Neural crest cell (in vitro differentiated cells): ENCODE measurements at places on chromosomes 2 and 18.

DNA sequence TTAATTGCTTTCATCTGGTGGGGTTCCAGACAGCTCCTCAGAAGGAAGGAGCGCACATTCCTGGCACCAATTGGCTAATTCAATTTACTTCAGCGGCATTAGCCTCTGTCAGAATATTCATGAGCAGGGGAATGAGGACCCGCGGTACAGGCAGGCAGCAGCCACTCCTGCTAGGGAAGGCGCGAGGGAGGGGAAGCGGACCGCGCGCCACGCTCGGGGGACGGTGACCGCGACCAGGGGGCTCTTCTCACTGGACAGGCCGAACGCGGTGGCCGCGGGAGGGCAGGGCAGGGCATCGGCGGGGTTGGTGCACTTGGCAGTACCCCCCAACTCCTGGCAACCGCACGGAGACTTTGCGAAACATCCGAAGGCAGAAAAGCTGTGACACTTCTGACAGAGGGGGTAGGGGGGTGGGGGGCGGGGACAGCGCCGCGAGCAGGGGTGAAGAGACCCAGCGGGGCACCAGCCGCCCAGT lies at the start of gene CDH20:
Gene CDH20 (plus strand): TSS at position 160 of the 475 bp plus-strand sequence.
- peak; percentile 33 for DNase-seq

DNA sequence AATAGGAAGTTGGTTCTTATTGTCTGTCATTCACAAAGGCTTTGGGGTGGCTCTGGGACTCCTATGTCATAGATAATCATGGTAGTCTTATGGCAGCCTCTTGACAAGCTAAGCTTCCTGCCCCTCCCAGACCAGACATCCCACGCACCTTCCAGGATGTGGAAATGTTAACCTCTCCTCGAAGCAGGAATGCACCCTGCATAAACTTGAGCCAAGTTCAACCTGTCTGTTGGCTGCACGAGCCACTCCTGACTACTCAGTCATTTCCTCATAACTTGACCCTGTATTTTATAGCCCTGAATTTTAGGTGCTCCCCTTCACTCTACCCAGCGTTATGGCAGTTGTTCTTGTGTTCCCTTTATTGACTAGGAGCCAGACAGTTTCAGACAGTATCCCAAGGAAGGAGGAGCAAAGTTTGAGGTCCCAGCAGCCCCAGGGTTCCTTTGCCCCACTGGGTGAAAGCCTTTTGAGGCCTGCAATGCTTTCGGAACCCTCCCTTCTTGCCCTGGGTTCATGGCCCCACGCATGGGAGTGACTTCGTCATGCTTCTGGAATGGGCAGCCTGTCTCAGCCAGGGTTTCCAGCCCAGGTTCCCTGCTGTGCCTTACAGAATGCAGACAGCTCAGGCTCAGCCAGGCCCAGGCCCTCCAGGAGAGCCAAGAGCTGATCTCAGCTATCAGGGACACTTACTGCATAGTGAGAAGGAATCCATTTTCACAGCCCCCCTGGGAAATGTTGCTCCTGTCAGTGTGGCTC lies 15.6 kb upstream of the INO80C start:
- no peak for DNase-seq

GRCh38 chr2:103615611-103616105 lies 853.8 kb downstream of the TMEM182 start:
- no peak for DNase-seq

GRCh38 chr2:172336681-172337080 lies 90.7 kb upstream of the ITGA6 start:
- DNase-seq = no peak

- no peak for DNase-seq
Observed at GRCh38 chr2:234172066-234172465, 121.6 kb downstream of the SPP2 start.

DNA sequence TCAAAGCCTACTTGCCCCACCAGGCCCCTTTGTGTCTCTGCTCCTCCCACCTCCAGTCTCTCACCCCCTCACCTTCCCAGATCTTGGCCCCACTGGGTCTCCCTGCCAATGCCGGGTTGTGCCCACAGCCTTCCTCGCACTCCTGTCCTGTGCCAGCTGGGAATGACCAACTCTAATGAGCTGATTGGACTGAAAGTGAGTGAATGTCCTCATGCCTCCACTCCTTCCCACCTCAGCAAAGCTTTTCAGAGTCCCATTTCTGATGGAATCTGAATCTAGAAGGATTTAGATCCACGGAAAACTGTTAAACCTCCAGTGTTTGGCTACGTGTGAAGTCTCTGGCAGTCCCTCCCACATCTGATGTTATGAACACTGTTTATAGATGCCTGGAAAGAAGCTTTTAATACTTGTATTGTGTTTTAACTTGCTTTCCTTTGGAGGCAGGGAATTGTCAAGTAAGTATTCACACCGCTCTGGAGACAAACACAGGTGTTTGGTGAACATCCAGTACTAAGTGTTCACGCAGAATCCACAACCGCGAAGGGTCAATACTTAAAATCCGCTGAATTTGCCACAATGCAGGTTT lies 103.9 kb downstream of the RTN4 start:
- DNase-seq = no peak

- DNase-seq = no peak
Observed at GRCh38 chr18:38520786-38521185, 955.2 kb upstream of the CELF4 start.

DNA sequence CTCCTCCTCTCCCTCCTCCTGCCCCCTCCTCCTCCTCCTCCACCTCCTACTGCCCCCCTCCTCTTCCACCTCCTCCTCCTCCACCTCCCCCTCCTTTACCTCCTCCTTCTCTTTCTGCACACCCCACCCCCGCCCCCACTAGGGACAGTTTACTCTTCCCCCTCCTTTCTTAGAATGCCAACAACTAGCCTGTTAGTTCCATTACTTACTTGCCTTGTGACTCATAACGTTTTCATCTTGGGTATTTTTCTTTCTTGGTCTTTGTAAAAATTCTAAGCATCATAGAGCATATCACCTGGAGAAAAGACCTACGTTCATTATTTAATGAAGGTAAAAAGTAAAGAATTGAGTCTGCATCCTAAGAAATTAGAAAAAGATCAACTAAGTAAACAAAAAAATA lies 165.3 kb downstream of the NEDD4L start:
- no peak for DNase-seq

DNA sequence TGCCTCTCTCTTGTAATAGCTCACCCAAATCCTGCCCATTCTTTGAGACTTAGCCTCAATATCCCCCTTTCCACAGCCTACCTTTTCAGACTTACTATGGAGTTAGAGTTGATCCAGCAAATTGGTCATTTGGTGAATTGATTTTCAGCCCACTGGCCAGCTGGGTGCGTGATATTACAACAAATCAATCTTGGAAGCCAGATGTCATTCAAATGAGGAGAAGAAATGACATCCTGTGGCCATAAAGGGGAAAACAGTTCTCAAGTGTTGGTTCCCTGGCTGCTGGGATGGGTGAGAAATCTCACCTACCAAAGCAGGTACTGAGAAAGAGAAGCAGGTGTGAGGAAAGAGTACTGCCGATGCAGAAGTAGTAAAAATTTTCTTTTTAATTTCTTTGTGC lies 36.7 kb upstream of the FOXI3 start:
- DNase-seq = no peak

DNA sequence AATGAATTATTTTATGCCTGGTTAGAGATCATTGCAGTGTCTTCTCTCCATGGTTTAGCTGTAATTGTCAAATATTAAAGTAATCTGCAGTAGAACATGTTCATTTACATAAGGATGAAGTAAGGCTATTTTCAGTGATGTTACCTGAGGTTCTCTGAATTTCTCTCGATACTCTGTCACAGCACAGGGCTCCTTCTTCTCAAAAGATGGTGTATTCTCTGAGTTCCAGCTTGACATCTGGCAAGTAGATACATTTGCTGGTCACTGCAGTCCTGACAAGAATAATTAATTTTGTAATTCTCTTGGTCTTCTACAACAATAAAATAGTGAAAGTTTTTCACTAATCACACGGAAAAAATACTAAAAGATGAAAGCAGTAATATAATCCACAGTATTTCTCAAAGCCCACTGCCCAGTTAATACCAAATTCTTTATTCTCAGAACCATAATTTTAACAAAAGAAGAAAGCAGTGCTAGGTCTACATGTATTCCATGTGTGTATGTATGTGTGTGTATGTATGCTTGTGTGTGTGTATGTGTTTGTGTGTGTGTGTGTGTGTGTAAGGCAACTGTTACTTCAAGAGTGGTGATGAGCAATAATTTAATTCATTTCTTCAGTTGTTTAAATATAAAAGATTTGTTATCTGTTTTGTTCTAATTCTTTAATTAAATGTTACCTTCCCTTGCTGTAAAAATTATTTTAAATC lies 1165.5 kb upstream of the SLC39A10 start:
- no peak for DNase-seq

DNA sequence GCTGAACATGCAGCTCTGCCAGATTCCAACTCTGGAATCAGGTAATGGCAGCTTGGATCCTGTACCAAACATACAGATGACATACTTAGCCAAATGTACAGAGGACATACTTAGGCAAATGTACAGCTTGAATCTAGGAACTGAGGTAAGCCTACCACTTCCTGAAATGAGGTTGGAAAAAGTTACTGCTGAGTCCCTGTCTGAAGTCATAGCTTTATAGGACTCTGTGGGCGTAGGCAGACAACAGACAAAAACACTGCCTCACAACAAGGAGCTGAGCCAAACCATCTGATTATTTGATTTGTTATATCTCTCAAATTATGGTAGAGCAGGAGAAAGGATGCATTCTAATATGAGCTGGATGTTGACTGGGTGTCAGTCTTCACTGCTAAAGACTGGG lies 290.2 kb upstream of the TCF4 start:
- DNase-seq = no peak

GRCh38 chr2:133484106-133484505 lies 84.2 kb downstream of the NCKAP5 start:
- DNase-seq = no peak

GRCh38 chr2:20186078-20186854 lies 38.7 kb downstream of the SDC1 start:
- no peak for DNase-seq

- no peak for DNase-seq
Observed at GRCh38 chr2:23524261-23524706, 139.3 kb downstream of the KLHL29 start.

- DNase-seq = peak; percentile 90
Observed at GRCh38 chr2:70994699-70995425, at the start of gene TEX261. TEX261 (minus strand) TSS chr2:70994873; CDS start chr2:70994757, 116 bp downstream.

DNA sequence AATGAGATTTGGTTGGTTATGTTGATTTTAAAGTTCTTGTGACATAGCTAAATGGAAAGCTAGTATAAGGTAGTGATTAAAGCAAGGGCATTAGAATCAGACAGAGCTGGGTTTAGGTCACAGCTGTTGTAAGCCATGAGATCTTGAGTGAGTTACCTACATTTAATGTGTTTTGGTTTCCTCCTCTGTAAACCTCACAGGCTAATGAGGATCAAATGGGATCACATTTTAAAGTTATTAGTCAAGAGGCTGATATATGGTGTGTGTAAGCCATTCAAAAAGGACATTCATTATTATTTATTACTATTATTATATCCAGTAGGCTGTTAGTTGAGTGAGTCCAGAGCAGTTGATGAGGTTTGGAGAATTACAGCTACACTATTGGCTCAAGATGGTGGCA lies 416.2 kb downstream of the IRS1 start:
- DNase-seq = no peak

- no peak for DNase-seq
Observed at GRCh38 chr2:164560181-164560792, 61.0 kb downstream of the GRB14 start.

GRCh38 chr2:39514825-39515224 lies 77.7 kb upstream of the MAP4K3 start:
- no peak for DNase-seq

- DNase-seq = no peak
Observed at GRCh38 chr2:216144857-216145256, 35.7 kb downstream of the XRCC5 start.

GRCh38 chr2:240925191-240925567 lies 19.0 kb downstream of the CROCC2 start:
- no peak for DNase-seq

- DNase-seq = no peak
Observed at GRCh38 chr2:96869281-96869821, 529 bp downstream of the SEMA4C start.

- no peak for DNase-seq
Observed at GRCh38 chr18:63951302-63951705, 2.2 kb downstream of the HMSD start.

- DNase-seq = no peak
Observed at GRCh38 chr2:28274911-28275685, 117.6 kb upstream of the FOSL2 start.

DNA sequence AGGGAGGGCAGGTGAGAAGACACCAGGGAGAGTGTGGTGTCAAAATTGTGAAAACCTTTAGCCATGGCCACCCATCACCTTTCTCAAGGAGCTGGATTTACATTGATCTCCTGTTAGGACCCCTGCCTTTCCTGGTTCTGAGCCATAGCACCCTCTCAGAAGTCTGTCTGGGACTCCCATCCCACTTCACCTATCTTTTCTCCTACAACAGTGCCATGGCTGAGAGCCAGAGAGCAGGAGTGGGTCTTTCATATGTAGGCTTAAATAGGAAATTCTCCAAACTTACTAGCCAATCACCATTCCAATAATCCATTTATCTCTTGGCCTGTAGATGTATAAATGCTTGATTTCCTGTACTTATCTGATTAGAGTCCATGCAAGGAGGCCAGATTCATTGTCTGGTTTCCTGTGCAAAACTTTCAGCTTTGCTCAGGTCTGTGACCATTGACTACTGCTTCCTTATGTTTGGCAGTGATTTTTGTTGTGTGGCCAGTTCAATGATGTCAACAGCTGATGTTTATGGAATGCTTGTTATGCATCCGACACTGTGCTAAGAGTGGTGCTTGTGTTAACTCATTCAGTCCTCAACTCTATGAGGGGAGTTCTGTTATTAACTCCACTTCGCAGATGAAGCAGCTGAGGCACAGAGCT lies 57.6 kb upstream of the IGFBP5 start:
- no peak for DNase-seq

- DNase-seq = no peak
Observed at GRCh38 chr18:74803769-74804168, 206.1 kb downstream of the ZNF407 start.

- DNase-seq = no peak
Observed at GRCh38 chr2:217652761-217653639, 349.8 kb downstream of the TNS1 start.

DNA sequence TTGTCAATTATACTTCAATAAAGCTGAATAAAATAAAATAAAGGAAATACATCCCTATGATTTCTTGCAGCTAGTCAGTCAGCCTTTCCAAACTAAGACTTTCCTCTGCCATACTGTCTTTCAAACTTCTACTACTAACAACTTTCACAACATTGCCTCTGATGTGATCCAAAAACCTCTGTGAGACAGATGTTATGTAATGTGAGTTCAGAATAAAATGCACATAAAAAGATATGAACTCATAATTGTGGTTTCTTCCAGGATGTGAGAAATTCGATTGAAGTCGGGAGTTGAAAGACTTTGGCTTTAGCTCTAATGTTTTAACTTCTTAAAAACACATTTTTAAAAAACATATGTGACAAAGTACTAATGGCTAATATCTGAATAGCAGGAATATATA lies 98.7 kb downstream of the PIGN start:
- no peak for DNase-seq

- DNase-seq = no peak
Observed at GRCh38 chr2:68357605-68358337, 7.3 kb upstream of the PLEK start.
